A172 (cell line): ENCODE measurements at places on chromosomes 6 and 20.

DNA sequence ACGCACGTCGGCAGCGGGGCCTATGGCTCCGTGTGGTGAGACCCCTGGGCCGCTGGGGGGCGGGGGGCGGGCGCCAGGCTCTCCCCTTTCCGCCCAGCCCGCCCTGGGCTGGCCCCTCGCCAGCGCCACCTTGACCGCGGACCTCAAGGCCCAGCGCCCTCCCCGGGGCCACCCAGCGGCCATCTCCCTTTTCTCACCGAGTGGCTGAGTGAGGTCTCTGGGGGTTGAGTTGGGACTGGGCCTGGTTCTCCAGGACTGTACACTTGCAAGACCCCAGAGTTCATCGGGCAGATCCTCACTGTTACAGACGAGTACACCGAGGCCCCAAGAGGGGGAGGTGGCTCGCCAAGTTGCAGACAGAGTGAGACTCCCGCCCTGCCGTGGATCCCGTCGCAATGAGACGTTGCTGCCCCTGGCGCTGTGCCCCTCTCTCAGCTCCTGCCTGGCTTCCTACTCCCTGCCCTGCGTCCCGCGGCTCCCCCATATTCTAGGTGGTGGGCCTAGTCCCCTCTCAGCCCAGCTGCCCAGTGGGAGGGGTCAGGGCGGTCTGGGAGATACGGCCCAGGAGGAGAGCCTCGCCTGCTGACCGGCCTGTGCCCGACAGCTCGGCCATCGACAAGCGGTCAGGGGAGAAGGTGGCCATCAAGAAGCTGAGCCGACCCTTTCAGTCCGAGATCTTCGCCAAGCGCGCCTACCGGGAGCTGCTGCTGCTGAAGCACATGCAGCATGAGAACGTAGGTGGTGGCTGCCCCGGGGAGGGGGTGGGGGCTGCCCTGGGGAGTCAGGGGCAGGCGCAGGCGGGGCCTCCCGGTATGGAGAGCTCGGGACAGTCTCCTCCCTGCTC is 576 bp downstream of the MAPK13 start:
- DNase-seq = no peak

DNA sequence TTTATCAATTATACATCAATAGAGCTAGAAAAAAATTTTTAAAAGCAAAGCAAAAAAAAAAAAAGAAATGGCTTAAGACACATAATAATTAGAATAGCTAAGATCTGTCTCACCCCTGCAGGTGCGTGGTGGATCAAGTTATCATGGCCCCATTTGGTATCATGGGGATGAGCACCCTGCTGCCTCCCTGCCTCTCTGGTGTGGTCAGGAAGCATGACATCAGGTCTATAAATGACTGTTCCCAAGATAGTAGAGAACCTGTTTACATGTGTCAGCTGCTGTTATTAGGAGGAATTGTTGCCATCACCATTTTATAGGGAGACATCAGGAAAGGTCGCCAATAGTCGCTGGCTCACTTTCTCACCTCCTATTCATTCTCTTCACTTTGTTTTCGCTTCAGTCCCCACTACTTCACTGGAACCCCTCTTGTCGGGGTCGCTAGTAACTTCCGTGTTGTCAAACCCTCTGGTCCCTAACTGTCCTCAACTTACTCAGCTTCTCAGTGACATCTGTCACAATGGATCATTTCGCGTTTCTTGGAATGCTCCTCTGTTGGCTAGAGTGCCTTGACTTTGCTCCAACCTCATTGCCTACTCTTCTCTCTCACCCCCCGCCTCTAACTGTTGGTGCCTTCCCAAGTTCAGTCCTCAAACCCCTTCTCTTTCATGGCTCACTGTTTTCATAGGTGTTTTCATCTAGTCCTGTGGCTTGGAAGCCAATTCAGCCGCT is 4.7 kb downstream of the DNTTIP1 start:
- no peak for DNase-seq

DNA sequence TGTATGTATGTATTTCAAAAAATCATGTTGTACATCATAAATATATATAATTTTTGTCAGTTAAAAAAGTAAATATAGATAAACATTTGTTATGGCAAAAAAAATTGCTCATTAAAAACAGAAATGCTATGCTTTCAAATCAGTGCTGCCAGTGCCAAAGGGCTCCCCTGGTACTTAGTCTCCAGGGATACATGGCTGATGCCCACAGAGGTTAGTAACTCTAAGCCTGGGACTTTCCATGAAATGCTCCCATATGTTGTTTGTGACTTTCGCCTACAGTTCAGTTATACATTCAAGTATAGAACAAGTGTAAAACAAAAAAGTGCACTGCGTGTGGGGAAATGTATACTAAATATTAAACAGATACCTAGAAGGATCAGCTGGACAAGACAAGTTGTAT is 104.0 kb downstream of the TENT5A start:
- no peak for DNase-seq

DNA sequence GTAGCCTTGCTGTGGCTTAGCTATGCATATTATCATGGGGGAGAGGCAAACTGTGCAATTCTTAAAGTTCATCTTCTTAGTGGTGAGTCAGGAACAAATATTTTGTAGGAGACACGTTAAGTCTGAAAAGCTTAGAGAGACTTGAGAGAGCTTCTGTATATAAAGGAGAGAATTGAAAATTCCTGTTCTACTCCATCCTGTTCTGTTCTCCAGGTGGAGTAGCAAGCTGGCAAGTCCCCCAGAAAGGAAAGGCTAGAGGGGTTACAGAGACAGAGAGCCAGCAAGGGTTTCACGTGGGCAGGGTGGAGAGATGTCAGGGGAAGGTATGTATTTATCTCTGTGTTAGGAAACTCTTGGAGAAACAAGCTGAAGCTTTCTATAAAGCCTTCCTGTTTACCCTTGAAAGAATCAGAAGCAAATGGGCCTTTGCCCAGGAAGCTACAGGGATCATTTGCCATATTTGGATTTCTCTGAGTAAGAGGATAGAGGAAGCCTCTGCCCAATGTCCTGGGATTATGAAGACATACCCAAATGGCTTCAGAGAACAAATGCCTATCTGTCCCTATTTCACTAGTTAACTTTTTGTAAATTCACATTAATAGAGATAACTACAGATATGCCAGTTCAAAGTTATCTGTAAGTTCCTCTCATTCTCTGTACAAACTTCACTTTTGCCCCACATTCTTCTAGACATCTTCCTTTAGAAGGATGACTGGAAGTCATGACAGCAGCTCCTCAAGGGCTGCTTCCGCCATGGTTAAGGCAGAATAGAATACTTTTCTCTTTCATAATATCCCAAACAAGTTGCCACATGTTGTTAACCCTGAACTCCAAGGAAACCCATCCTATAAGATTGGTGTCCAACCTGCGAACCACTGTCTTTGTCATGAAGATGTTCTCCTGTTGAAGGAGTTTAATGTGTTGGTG is 126.7 kb upstream of the NEDD9 start:
- DNase-seq = no peak

- DNase-seq = no peak
These were observed 1.7 kb upstream of the SLC22A2 start for GRCh38 chr6:160260367-160260766.

- DNase-seq = no peak
These were observed 32.0 kb upstream of the SYNDIG1 start for GRCh38 chr20:24437196-24438082.

GRCh38 chr6:12733876-12734275 is 17.3 kb downstream of the PHACTR1 start:
- no peak for DNase-seq

DNA sequence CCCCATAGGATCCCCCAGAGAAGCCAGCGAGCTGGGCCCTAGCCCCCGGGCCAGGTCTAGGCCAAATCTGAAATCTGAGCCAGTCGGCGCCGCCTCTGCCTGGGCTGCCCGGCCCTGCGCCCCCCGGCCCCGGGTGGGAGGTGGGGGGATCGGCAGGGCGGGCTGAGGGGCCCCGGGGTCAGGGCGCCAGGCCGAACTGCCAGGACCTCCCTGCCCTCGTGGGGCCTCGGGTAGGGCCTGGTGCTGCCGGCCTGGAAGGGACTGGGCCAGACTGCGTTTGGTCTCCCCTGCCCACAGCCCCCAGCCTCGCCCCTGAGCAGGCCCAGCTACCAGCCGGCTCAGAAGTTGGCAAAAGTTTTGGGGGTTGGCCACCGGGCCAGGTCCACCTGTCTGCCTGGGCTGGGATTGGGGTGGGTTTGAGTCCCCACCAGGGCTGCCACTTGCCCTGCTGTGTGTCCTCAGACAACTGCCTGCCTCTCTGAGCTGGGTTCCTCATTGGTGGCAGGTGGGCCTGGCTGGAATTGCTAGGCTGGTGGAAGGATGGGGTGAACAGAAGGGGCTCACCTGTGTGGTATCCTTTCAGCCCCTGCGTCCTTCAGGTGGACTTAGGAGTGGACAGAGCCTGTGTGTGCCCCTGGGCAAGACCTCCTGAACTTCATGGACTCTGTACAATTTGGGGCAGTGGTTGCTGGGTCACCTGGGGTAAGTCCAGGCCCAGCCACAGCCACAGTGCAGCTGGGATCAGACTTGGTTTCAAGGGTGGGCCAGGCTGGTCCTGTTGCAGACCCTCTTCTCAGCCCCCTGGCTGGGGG is 801 bp downstream of the SRC start:
- no peak for DNase-seq

DNA sequence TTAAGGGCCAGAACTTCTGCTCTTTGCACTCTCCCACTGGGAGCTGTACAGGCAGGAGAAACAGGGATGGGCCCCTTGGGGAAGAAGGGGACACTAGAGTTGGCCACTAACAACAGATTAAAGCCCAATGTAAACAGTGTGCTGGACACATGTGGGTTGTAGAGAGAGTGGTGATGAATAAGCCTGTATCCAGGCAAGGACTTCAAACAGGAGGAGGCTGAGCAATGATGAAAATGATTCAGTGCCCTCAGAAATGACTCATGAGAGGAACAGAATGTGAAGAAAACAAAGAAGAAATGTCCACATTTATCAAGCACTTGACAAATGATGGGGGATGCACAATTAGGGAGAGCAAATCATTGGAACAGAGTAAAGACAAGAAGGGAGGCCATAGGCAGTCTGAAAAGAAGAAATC is 242.3 kb downstream of the TBX18 start:
- DNase-seq = peak; percentile 87

DNA sequence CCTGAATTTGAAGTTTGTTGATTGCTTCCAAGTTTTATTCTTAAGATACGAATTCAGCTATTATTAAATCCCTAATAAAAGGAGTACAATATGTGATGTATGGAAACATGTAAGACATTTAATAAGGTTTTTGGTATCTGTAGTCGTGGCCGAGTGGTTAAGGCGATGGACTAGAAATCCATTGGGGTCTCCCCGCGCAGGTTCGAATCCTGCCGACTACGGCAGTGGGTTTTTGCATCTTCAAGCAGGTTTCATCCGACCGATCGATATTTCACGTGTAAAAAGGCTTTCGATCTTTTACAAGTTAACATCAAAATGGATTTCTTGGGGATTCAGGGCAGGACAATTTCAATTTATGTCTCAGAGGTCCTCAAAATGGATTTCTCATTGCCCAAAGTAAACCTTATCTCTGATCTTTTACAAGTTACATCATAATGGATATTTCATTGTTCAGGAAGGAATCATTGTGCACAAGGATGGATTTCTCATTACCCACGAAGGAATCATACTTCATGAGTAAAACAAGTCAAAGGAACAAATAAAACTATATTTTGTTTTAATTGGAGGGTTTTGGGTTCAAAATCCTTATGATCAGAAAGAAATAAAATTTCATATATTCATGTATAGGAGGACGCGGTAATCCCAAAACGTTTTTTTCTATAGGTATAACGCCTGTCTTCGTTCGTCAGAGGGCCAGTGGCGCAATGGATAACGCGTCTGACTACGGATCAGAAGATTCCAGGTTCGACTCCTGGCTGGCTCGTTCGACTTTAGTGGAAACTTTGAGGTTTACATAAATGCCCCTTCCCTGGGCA is 37.3 kb upstream of the BTN3A2 start:
- peak; percentile 82 for DNase-seq

DNA sequence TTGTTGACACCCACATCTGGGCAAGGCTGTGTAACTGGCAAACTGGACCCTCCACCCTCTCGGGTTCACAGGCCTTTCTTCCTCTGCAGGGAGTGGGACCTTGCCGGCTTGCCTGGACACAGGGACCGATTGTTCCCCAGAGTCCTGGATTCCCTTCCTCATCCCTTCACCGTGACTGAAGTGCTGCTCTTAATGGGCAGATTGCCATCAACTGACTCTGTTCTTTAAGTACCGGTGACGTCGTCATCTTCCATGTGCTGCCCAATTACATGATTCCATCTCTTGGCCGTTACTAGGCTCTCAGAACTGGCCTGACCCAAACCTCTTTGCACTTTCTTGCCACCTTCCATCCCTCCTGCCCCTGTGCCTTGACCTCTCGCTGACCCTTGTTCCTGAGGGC is 85.4 kb downstream of the EYA4 start:
- DNase-seq = no peak

DNA sequence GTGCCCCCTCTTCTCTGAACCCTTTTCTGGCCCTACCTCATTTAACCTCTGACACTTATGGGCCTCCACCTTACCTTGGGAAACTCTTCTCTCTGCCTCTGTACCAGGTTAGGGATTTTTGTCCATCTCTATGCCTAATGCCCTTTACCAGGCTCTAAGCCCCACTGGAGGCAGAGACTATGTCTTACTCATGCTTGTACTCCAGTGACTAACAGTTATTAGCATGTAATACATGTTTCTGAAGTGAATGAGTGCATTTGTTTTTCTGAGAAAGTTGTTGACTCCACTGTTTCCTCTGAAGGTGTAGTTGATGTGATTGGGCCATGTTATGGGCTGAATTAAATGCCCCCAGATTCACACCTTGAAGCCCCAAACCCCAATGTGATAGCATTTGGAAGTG is 234.3 kb downstream of the PACRG start:
- no peak for DNase-seq

DNA sequence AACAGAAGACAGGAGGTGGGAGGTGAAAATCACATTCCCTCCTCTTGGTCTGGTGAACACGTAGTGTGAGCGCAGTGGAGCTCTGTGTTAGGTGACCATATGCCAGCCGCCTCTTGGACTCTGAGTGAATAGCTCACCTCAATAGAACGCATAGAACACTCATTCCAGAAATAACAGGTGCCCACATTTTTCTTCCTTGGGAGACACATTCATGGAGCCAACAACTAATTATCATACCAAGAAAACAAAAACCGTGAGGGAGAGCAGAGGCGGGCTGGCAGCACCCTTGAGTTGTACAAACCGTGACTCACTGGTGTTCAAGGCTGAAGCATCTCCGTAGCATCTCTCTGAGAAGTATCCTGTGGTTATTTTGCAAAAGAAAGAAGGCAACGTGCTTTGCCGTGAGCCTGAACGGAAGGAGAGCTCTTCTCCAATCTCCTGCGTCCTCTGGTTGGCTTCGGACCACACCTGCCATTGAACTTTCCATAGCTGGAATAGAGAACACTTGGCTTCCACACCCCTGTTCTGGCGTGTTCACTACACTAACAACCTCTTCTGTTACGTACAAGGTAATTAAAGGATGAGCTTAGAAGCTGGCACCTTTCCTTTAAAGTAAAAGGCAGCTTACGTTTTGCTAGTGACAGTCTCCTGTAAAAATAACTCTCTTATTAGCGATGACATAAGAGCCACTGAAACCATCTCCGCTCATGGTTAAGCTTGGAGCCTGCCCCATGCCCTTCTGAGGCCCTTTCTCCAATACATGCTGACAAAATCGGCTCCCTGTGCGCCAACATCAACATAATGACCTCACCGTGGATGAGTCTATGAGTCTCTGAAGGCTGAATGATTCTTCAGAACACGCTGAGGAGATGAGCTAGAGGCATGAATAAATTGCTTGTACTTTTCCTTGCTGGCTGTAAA is 30.2 kb upstream of the SGK1 start:
- DNase-seq = peak; percentile 90

GRCh38 chr20:19659448-19659847 is 98.6 kb upstream of the RIN2 start:
- DNase-seq = peak; percentile 19
